ENCODE measurements at places on chromosomes 7 and 10.

GRCh38 chr10:117094856-117095255, 43.2 kb downstream of the VAX1 start:
- peak; percentile 24 for DNase-seq

DNA sequence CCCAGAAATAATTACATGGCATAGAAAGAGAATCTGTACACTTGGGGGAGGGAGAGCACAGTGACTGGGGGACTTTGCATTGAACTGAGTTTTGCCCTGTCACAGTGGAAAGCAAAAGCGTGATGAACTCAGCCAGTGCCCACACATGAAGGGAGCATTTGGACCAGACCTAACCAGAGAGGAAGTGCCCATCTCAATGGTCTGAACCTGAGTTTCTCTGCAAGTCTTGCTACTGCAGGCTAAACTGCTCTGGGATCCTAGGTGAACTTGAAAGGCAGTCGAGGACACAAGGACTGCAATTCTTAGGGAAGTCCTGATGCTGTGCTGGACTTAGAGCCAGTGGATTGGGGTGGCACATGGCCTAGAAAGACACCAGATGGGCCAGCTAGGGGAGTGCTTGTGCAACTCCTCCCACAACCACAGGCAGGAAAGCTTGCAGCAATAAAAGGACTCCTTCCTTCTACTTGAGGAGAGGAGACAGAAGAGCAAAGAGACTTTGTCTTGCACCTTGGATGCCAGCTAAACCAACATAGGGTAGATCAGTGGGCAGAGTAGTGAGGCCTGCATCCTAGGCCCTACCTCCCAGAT, 259.0 kb downstream of the GRM8 start:
- DNase-seq, result no peak

- no peak for DNase-seq
These were observed 232.7 kb downstream of the LRMDA start for GRCh38 chr10:75663947-75664664.

DNA sequence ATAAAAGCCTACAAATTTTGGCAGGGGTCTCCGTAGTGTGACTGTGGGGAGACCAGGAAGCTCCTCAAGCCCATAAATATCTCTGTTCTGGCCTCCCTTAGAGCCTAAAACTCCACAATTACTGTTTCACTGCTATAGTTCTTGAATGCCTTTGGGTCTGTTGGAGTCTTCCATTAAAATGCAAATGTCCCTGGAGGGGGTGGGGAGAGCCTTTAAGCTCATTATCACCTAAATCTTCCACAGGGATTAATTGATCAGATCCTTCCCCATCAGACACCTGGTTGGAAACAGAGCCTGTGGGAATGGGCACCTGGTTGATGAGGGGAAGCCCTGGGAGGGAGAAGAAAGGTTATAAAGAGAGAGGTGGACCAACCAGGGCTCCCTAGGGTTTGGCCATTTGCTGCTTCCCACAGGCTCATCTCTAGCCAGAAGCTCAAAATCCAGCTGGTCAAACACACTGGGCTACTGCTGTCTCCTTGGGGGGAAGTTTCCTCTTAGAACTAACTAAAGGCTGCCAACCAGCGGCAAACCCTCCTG, 718.2 kb downstream of the LRMDA start:
- DNase-seq, result no peak

DNA sequence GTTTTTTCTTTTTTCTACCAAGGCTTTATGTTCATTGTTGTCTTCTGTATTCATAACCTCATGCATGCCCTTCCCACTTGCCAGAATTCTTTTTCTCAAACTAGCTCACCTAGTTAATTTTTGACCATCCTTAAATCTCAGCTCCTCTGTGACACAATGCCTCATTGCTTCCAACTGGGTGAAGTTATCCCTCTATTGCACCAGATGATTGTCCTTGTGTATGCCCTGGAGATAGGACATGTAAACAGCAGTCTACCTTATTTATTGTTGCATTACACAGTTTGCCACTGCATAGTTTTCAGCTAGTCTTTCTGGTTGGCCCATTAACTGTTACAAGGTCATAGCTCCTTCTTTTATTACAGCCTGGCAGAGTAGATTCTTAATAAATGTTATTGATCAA, 763.1 kb upstream of the COBL start:
- no peak for DNase-seq

- no peak for DNase-seq
These were observed 26.0 kb downstream of the CYP26A1 start for GRCh38 chr10:93099670-93100069.

DNA sequence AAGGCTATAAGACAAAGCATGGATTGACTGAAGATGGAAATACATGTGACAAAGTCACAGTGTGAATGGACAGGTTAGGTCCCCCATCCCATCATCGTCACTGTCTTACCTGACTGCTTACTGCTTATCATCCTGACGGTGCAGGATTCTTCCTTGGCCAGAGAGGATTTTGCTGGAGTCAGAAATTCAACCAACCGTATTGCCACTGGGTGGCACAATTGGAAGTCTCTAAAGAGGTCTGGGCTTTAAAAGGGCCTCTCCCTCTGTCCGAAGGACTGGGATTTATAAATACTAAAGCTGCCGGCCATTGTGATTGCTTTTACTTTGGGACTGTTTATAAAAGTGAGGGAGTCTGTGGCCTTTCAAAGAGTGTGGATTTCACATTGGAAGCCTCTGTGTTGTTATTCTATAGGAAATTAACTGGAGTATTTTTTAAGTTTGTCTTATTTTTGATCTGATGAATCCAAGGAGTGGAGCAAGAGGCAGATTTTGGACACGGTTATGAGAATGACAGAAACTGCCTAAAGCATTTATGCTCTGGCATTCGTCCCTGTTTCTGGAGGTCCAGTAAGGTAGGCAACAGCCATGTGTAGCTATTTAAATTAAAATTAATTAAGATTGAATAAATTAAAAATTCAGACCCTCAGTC, 113.3 kb upstream of the CREB5 start:
- DNase-seq, result peak; percentile 25

GRCh38 chr7:67547183-67547907, 550.7 kb downstream of the TYW1 start:
- DNase-seq, result no peak

GRCh38 chr10:122494833-122495232, 33.5 kb downstream of the HTRA1 start:
- DNase-seq, result no peak

DNA sequence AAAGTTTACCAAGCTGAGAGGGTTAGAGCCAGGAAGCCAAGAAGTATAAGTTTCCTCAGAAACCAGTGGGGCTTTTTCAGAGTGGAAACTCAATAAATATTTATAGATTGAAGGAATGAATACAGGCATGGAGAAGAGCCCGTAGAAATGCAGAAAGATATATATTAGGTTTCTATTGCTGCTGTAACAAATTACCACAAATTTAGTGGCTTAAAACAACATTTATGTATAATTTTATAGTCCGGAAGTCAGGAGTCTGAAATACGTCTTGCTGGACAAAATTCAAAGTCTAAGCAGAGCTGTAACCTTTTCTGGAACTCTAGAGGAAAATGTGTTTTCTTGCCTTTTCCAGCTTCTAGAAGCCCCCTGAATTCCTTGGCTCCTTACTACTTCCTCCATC, 107.3 kb upstream of the SEMA3D start:
- DNase-seq, result no peak

GRCh38 chr7:15489383-15489782, 72.4 kb downstream of the AGMO start:
- DNase-seq, result no peak

- no peak for DNase-seq
These were observed 805.1 kb downstream of the TNS3 start for GRCh38 chr7:46776790-46777189.

- no peak for DNase-seq
These were observed 91.7 kb upstream of the PITRM1 start for GRCh38 chr10:3264161-3264761.

GRCh38 chr7:69761290-69761922, 163.1 kb downstream of the AUTS2 start:
- DNase-seq, result no peak

DNA sequence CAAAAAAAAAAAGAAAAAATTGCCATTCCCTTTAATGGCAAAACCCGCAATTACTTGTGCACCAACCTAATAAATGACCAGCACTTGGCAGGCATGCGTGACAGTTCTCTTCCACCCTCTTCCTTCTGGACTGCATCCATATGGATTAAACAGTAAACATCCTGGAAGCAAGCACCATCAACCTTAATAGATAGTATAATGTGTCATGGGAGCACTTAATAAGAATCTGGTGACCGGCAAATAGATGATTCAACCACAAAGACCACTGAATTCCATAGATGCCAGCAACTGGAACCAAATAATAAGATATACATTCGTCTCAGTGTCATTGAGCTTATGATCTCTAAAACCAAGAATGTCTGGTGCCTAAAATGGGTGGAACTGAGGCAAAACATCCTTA, 610.2 kb downstream of the CALN1 start:
- no peak for DNase-seq

- no peak for DNase-seq
These were observed 77.7 kb downstream of the RBM33 start for GRCh38 chr7:155722118-155722517.

GRCh38 chr10:3045471-3046209, 21.7 kb upstream of the PFKP start:
- DNase-seq, result no peak

- DNase-seq, result no peak
These were observed 561.7 kb downstream of the SDK1 start for GRCh38 chr7:3862774-3863173.

DNA sequence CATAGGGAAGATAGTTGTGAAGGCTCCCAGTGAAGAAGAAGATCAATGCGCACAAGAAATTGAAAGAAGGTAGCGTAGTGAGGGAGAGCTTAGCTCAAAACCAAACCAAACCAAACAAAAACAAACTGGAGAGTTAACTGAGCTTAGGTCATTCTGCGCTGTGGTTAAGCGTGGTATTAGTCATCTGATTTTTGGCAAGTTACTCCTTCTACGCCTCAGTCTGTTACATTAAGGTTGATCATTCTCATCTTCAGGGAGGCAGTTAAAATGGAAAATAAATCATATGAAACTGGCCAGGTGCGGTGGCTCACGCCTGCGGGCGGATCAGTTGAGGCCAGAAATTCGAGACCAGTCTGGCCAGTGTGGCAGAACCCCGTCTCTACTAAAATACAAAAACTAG, 259.7 kb downstream of the EXOC4 start:
- no peak for DNase-seq

DNA sequence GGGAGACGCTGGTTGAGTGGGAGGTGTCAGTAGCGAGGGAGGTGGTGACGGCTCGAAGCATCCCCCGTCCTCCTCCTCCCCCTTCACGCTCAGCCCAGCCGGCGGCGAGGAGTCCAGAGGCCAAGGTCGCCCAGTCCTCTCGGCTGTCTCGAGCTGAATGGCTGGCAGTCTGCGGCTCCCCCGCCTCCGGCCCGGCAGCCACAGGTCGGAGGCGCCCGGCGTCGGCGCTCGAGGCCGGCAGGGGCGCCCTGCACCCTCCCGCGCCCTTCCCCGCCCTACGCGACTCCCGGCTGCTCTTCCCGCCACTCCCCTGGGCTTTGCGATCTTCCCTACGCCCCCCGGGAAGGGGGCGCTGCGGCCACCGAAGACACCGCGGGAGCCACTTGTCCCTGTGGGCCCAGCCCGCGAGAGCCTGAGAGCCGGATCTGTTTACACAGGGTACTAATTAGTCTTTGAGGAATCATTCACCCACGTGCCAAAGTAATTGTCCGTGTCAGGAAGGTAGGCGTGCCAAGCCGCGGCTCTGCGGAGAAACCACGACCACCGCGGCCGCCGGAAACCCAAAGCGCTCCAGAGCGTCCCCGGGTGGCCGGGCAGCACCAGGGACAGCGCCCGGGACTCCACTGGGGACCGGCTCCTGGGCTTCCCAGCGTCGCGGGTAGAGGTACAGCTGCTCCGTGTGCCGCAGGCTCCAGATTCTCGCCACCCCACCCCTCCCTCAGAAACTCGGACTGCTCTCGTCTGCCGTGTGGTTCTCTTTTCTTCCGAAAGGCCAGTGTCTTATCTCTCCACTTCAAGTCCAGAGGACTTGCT, at the start of gene NXPH1:
Gene NXPH1 (plus strand): TSS at position 133 of the 813 bp plus-strand sequence.
- no peak for DNase-seq

- DNase-seq, result no peak
These were observed 1.4 kb downstream of the C10orf62 start for GRCh38 chr10:97590748-97591495.

GRCh38 chr7:134676743-134677142, 30.1 kb downstream of the BPGM start:
- DNase-seq, result no peak

- peak; percentile 31 for DNase-seq
These were observed at the start of gene ETV1 for GRCh38 chr7:13989126-13989948. TSS of gene ETV1 (minus strand) at chr7:13989666. CDS start at chr7:13989052, 614 bp downstream.

DNA sequence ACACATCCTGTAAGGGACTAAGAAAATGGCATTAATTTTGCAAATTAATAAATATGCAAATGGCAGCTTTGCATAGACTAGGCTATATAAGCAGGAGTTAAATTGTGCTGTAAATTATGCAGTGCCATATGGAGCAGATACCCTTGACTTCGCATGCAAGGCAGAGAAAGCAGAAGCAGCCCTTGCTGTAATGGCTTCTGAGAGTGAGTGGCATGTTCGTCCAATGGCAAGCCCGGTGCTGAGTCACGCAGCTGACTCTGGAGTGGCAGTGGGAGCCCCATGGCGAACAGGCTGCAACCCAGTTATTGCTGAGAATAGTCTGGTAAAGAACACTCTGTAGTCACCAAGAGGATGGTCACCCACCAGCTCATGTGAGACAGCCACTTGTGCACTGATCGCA, 1186.5 kb downstream of the TYW1 start:
- no peak for DNase-seq

GRCh38 chr7:8254667-8255066, 7.3 kb downstream of the ICA1 start:
- DNase-seq, result no peak

GRCh38 chr7:33325754-33326484, 196.6 kb downstream of the BBS9 start:
- DNase-seq, result no peak

DNA sequence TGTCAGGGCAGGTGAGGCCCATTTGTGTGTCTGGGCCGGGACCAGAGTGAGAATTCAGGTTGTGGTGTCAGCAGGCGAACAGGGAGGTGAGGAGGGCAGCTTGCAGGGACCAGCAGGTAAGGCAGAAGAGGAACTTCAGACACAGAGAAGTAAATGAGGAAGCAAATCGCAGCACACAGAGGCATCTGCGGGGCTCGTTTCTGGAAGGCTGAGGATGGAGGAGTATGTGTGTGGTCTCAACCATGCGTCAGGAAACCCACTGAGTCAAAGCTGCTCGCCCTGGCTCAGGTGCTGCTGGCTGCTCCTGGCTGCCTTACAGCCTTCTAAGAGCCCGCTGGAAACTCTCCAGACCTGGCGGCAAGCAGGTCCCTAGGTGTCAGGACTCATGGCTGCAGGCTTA, 26.9 kb upstream of the PITRM1 start:
- no peak for DNase-seq

- DNase-seq, result no peak
These were observed 41.2 kb downstream of the CH25H start for GRCh38 chr10:89165923-89166322.

DNA sequence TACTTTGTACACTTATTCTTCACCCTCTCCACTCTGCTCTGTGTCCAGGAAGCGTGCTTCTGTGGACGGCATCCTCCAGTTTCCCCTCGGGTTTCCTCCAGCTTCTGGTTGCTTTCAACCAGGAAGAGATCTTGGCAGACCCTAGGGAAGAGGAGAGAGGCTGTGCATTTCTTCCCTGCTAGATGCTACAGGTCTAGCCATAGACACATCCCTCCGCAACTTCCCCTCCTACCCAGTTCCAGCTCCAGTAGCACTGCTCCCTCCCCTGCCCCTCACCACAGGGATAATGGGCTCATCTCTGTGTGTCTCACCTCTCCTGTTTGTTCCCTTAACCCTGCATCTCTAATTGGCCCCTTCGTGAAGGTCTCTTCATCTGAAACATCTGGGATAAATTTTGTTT, 16.3 kb downstream of the TLL2 start:
- no peak for DNase-seq

- no peak for DNase-seq
These were observed 42.0 kb upstream of the ADGRA1 start for GRCh38 chr10:133045556-133046389.
